Caudate nucleus (tissue), 63 donors: ENCODE measurements at places on chromosomes 2 and 18.

DNA sequence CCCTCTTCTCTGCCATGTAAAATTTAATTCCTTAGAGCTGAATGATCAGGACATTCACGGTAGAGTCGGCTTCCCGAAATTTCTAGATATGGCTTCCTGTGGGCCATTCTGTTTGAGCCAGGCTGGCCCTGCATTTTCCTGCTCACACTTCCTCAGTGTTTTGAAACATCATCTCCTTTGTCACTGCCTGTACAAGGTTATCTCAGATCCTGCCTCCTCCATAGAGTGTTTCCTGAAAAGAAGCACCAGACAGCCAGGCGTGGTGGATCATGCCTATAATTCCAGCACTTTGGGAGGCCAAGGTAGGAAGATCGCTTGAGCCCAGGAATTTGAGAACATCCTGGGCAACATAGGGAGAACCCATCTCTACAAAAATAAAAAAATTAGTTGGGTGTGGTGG is 43.6 kb downstream of the GRHL1 start:
- DNase-seq: no peak

GRCh38 chr2:46813020-46813415 is 102.6 kb downstream of the MCFD2 start:
- DNase-seq: no peak

DNA sequence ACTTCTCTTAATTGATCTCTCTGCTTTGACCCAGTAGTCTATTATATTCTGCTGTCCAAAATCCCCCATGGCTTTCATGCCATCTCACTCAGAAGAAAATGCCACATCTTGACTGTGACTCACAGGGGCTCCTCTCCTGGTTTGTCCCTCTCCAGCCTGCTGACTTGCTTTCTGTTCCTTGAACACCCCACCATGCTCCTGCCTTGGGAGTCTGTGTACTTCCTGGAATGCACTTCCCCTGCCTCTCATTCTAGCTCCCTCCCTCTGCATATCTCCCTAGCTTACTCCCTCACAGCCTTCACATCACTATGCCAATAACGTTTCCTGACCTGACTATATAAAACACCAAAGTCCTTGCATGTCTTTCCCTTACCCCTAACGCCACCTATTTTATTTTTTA is 167.2 kb downstream of the TRIB2 start:
- no peak for DNase-seq

GRCh38 chr18:55635439-55635838 is 47.4 kb upstream of the TCF4 start:
- no peak for DNase-seq

DNA sequence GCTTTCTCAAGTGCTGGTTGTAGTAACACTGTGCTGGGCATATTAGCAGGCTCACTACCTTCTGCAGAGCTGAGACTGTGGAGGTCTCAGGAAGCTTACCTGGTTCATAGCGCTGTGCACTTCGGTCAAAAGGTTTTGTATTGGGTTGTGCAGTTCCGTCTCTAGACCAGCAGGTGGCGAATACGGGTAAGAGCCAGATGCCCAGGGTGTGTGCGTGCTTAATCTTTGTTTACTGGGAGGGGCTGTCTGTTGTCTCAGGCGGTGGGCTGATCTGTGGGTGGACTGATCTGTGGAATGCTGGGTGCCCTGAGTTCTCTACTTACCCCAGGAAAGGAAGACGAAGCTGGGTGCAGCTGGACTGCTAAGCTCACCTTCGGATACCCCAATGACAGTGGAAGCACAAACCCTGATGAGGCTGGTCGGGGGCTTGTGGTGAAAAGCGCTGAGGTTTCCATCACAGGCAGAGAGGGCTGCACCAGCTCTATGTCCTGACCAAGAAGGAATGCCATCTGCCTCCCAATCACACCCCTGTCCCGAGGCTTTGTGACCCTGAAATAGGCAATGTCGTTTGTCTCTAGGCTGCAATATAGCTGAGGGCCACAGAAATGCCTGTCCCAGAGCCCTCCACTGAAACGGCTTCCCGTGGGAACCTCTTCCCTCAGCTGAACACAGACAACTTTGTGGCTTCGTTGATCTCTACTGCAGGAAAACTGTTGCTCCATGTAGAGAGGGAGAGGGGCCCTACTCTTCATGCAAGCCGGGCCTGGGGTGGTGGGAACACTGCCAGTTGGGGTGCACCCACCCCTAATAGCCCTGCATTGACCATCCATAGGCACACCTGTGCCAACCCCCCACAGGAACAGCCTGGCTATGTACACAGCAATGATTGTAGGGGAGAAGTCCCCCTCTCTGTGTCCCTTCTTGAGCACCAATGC is 45.9 kb upstream of the FAM117B start:
- DNase-seq: peak; percentile 16

GRCh38 chr2:170284205-170284604 is 106.3 kb downstream of the MYO3B start:
- DNase-seq: no peak

- no peak for DNase-seq
Observed at GRCh38 chr2:109162999-109163398, 34.0 kb downstream of the SH3RF3 start.

- DNase-seq: no peak
Observed at GRCh38 chr2:64173156-64174135, 29.2 kb upstream of the PELI1 start.

DNA sequence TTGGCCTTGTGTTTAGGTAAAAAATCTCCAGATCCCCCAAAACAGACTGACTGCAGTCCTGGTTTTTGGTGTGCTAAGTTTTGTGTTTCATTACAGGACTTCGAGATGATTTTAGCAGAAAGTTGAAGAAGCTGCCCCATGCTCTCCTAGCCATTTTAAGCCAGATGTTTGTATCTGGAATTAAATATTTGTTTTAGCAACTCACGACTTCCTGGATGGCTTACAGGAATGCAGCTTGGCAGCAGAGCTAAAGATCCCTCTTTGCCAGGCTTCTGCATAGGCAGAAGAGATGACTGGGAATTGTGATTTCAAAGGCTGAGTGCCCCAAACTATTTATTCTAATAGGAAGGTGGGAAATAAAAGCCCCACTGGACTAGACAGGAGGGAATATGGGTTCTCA is 31.1 kb downstream of the ONECUT2 start:
- DNase-seq: no peak

GRCh38 chr2:165777522-165778186 is 16.4 kb downstream of the GALNT3 start:
- no peak for DNase-seq

- DNase-seq: no peak
Observed at GRCh38 chr2:49914281-49914680, 760.0 kb upstream of the FSHR start.

GRCh38 chr2:128363934-128364361 is 45.3 kb upstream of the HS6ST1 start:
- no peak for DNase-seq

DNA sequence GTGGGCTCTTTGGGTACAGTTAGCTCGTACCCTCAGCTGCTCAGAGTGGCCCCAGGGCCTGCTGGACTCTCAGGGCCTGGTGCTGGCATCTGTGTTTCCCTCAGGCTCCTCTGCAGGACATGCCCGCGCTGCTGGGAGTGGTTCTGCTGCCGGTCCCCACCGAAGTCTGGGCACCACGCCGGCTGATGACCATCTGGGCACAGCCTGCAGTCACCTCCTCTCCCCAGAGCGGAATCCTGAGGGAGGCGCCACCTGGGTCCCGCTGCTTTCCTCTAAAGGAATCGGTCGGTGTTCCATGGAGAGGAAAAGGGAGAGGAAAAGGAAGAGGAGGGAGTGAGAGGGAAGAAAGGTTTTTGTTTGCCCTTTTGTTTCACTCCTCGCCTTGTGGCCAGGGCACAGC is 43.6 kb downstream of the MC2R start:
- no peak for DNase-seq

DNA sequence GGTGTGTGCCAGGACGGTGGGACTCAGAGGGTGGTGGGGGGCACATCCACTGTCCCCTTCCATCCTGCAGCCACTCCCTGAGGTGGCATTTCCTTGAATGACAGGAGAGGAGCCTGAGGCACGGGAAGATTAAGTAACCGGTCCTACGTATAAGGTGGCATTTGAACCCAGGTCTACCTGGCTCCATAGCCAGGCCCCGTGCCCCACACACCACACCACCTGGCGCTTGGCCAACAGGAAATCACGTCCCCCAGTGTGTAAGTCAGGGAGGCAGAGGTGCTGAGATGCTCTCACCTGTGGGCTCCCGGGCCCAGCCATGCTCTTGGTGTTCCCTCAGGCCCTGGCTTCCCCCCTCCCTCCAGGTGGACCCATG is 53.7 kb downstream of the HPCAL1 start:
- no peak for DNase-seq

DNA sequence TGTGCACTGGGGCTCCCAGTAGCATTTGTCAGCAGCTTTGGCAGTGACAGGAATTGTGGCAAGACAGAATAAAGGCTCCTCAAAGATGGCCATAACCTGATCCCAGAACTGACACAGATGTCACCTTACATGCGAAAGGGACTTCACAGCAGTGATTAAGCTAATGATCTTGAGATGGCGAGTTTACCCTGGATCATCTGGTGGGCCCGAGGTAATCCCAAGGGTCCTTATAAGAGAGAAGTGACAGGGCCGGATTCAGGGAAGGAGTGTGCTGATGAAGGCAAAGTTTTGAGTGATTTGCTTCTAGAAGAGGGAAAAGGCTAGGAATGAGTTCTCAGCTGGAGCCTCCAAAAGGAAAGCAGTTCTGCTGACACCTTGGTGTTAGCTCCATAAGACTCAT is 333.9 kb downstream of the LPIN1 start:
- no peak for DNase-seq

DNA sequence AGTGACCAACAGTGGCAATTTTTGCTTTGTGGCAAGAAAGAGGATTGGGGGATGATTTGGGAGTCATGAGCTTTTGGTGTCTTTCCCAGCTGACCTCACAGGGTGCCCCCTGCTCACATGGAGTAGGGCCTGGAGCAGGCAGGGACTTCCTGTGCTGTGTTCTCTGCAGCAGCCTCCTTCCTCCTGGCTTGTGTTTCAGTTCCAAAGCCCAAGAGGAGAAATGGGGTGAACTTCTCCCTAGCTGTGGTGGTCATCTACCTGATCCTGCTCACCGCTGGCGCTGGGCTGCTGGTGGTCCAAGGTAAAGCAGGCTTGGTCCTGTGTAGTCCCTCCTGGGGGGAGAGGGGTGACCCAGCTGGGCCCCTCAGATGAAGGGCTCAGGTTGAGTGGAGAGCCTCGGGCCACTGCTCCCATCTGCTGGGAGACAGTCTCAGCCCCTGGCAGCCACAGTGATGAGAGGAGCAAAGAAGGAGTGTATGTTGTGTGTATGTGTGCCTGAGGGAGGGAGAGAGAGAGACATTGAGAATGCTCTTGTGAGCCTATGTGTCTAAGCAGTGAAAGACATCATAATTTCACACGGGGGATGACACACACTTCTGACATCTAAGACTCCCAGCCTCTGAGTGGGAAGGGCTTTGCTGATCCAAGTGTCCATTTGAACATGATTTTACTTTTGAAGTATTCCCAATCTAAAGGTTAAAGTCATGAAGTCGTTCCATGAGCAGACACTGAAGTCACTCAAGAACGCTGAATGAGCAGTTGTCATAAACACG is 27.2 kb downstream of the MARCO start:
- no peak for DNase-seq

DNA sequence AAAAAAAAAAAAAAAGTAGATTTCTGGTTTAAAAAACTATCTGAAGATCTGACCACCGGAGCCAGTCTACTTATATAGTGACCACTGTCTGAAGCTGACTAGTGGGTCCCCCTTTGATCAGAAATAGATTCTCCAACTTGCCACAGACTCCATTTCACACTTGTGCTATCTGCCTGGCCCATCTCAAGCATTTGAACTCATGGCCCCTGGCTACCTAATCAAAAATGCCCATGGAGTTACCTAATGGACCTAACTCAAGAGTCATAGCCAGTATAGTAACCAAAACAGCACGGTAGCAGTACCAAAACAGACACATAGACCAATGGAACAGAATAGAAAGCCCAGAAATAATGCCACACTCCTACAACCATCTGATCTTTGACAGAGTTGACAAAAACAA is 17.0 kb upstream of the ATL2 start:
- DNase-seq: no peak

DNA sequence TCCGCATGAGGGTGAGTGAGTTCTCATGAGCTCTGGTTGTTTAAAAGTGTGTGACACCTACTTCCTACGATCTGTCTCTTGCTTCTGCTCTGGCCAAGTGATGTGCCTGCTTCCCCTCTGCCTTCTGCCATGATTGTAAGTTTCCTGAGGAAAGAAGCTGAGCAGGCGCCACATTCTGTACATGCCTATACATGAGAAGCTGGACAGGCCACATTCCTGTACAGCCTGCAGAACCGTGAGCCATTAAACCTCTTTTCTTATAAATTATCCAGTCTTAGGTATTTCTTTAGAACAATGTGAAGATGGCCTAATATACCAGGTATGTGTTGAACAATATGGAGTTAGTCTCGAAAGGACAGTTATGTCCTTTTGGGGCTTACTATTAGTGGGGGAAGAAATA is 281.0 kb downstream of the ALK start:
- no peak for DNase-seq

GRCh38 chr2:2156881-2157280 is 174.2 kb downstream of the MYT1L start:
- no peak for DNase-seq

- DNase-seq: no peak
Observed at GRCh38 chr18:33706391-33706790, 128.4 kb downstream of the ASXL3 start.

DNA sequence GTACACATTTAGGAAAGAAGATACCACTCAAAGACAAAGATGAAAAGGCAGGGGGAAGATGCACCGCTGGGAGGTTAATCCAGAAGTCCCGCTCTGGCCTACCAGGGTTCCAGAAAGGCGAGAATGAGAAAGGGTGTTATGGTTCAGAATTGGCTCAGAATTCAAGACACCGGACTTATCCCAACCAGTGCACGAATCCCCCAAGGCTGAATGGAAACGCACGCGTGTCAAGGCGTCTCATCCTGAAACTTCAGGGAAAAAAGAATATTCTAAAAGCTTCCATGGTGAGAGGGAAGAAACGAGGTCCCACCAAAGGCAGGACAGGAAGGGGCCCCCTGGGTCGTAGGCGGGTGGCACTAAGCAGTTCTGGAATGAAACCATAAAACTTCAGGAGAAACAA is 71.9 kb downstream of the SLC66A2 start:
- DNase-seq: no peak

GRCh38 chr18:13235981-13236380 is 17.4 kb downstream of the LDLRAD4 start:
- no peak for DNase-seq

- DNase-seq: no peak
Observed at GRCh38 chr2:32894119-32894728, 52.5 kb upstream of the LTBP1 start.

- DNase-seq: no peak
Observed at GRCh38 chr2:7721413-7721995, 804.3 kb downstream of the RNF144A start.

- no peak for DNase-seq
Observed at GRCh38 chr2:235757640-235758039, 263.8 kb downstream of the AGAP1 start.

GRCh38 chr2:218219934-218220333 is 2.9 kb downstream of the ARPC2 start:
- no peak for DNase-seq

DNA sequence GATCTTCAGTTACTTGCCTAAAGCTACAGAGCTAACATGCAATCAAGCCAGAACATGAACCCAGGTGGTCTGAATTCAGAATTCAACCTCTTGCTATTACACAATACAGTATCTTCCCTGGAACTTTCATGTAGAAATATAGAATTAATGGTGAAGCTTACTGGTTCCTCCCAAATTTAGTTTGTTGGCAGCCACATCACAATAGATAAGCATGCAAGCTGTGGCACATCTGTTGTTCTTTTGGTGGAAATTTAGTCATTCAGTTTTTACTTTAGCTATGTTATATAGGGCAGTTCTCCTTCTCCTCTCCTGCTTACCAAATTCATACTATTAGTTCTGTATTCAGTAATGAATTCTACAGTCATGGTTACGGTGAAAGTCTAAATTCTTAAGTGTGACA is 101.0 kb upstream of the RNF152 start:
- DNase-seq: no peak
